Activated CD8-positive, alpha-beta memory T cell treated with anti-CD3 and anti-CD28 coated beads for 1 hour (primary cell): ENCODE measurements at places on chromosomes 5 and 9.

GRCh38 chr9:96859461-96860198 is 5.3 kb upstream of the ZNF782 start:
- no peak for DNase-seq

DNA sequence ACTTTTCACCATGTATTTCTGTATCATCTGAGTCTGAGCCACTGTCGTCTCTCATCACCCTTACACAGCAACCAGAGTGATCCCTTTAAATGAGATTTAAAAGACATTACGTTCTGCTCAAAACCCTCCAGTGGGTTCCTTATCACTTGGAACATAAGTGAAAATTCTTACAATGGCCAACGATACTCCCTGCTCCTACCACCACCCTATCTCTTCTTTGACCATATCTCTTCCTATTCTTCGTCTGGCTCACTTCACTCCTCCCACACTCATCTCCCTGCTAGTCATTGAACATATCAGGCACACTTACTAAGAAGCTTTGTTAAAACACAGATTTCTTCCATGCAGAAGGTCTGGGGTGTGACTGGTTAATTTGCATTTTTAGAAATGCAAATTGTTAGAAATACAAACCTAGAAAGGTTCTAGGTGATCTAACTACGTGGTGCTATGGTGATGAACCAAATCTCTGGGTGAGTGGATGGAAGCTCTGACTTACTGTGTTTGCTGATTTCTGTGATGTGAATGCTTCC is 166.6 kb upstream of the CD180 start:
- DNase-seq: no peak

GRCh38 chr9:95246547-95246946 is 71.0 kb downstream of the FANCC start:
- no peak for DNase-seq

- no peak for DNase-seq
These were observed 26.6 kb downstream of the RAB24 start for GRCh38 chr5:177276886-177277285.

DNA sequence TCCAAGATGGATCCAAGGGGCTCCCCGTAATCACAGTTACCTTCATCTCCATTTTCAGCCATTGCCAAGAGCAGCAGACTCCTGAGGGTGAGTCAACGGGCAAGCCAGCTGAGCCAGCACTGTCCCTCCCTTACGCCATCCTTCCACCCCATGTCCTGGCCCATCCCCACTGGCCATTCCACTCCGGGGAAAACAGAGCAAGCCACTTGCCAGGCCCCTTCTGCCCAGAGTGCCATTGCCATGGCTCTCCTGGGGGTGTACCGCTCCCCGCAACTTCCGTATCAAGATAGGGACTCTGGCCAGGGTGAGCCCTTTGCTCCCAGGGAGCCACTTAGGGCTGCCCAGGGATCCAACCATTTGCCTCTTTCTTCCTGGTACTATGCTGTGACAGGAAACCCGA is 48.9 kb upstream of the CDKN2AIPNL start:
- DNase-seq: no peak

- no peak for DNase-seq
These were observed 1.6 kb downstream of the MED27 start for GRCh38 chr9:132077881-132078698.

GRCh38 chr5:79464695-79465332 is 49.1 kb downstream of the HOMER1 start:
- no peak for DNase-seq

- DNase-seq: no peak
These were observed 14.5 kb downstream of the PALM2AKAP2 start for GRCh38 chr9:109794361-109795012.

DNA sequence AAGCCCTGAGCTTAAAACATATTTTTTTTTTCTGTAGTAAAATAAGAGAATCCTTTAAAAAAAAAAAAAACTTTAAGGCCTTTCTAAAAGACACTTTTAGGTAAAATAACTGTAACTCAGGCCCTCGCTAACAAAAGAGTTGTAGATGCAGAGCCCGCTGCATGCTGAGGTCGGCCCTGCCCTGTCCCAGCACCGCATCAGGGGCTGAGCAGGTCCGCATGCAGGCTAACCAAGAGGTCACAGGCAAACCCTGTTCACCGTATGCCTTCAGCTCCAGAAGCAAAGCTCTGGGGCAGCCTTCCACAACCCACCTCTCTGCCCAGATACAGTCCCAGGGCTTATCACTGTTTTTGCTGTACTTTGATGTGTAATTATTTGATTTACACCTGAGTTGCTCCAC is 216.1 kb downstream of the GNA14 start:
- DNase-seq: no peak

GRCh38 chr5:80125022-80125961 is 90.1 kb downstream of the THBS4 start:
- DNase-seq: no peak

DNA sequence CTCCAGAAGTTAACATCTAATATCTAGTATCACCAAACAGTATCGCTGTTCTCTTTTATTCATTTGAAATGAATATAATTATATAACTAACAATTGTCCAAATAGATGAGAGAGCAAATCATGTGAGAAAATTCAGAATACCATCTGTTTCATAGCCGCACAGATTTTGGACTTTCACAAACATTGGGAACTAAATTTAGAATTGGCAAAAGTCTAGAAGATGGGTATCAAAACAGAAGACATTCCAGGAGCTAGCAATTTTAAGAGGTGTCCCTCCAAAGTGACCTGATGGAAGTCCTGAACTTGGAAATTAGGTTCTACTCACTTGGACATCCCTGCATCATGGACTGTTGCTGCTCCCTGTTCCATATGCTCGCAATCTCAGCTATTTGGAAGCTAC is 57.0 kb upstream of the FSD1L start:
- no peak for DNase-seq

DNA sequence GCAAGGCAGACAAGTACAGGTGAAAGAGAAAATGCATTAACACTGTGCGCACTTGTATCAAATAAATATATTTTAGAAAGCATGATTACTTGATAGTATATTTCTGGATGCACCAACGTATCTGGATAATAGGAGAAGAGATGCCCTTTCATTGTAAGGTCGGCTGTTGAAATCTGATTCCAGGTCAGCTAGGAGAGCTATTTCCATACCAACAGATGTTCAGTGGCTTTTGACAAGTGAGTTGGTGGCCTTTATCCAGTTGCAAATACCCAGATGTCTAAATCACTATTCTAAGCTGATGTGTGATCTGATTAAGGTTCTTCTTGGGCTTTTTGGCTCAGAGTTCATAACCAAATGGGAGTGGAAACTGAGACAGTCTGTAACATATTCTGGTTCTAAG is 128.2 kb upstream of the TBCA start:
- no peak for DNase-seq

DNA sequence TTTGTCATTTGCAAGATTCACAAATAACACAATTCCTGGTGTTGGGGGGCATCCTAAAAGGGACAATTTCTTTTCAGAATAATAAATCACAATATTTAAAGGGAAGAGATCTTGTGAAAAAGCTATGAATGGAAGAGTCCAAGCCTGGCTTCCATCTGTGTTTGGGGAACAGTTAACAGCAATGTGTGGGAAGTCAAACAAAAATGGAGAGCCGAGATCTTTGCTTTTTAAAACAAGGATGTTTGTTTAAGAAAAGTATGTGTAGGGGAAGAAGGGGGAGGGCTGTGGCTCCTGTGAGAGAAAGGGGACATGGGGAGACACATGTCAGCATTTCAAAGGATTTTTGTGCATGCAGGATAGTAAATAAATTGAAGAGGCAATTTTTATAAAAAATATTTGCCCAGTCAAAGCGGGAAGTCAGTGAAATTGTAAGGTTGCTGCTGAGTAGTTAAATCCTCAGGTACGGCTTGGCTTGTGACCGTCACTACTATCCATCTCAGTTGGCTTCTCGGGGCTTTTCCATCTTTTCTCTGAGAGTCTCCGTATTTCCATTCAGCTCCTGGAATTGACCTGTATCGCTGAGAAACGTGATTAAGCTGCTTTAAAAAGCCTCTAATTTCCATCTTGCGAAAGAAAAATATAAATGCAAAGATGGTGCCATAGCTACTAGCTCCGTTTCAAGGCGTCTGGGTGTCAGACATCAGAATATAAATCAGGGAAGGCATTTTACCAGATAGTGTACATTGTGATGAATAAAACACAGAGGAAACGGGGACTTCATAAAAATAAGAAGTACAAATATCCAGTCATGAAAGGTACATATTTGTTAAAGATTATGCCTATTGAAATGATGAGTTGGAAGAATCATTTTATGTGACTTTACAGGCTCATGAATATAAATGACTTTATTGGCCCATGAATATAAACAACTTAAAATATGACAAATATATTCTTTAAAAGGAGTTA is 52.9 kb upstream of the VCAN start:
- DNase-seq: no peak

DNA sequence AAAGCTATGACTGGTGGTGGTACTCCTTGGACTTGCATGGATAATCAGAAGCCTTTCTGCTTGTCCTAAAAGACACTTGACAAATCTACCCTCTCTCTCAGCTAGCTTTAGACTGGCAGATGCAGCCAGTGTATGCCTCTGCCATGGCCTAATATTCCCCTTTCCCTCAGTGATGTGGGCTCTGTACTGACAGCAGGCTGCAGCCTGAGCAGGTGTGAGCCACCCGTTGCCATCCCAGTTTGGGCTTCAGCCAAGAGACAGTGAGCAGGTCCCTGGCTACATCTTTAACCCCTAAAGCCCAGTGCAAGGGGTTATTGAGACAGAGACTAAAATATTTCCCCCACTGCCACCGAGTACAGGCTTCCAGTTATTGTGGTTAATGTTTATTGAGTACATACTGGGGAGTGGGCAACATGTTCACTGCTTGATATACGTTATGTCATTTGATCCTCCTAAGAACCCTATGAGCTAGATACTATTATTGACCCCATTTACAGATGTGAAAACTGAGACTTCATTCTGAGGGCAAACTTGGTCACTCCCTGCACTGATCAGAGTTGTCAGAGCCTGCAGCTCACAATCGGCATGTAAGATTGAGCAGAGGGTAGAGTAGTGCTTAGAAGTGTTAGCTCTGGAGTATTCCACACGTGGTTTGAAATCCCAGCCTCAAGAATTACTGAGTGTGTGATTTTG is 254.2 kb downstream of the ARHGAP26 start:
- no peak for DNase-seq

GRCh38 chr9:130448771-130449603 is 4.2 kb downstream of the ASS1 start:
- DNase-seq: no peak

DNA sequence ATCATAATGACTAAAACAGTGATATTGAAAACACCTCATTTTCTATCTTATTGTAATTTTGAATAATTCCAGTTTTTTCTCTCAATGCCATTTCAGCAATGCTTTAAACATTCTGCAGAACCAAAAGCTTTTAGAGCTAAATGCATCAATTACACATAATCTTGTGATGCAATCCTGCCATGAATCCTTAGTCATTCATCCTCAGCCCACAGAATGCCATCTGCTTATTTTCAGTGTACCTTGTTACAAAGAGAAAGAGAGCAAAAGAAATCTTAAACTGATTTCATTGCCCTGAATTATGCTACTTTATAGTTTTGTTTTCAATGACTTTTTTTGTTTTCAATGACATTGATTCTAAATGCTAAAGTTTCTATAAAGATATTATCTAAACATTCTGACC is 1234.8 kb upstream of the C9orf72 start:
- DNase-seq: no peak

DNA sequence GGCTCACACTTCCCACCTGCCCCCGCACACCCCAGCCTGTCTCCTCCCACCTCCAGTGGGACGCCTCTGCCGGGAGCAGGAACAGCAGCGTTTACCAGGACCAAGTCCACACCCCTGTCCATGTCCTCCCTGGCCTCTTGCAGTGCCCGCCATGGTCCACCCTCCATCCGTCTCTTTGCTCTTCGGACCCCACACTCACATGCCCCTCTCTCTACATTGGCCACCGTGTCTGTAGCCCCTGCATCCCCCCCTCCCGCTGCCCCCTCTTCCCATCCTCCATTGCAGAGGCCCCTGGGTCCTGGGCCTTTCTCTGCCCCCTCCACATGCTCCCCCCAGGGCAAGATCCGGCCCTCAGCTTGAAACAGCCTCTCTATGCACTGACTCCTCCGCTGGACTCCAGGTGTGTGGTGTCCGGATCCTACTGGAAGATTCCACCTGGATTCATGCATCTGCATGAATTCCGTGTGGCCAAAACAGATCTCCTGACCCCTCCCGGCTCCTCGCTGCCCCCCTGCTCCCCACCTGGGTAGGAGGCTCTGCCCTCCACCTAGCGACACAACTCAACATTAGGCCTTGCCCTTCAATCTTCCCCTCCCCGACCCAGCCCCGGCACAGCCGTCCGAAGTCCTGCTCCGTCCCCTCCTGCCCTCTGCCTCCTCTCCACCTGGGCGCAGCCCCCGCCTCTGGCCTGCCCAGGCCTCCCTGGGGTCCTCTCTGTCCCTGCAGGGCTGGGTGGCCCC is 168.5 kb downstream of the OLFM1 start:
- DNase-seq: no peak

DNA sequence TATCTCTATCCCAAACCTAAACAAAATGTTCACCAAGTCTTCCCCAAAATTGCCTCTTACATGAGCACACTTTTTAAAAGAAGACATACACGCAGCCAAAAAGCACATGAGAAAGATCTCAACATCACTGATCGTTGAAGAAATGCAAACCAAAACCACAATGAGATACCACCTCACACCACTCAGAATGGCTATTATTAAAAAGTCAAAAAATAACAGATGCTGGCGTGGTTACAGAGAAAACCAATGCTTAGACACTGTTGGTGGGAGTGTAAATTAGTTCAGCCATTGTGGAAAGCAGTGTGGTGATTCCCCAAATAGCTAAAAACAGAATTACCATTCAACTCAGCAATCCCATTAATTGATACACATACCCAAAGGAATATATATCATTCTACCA is 83.8 kb downstream of the SEMA5A start:
- DNase-seq: no peak

GRCh38 chr5:11851965-11852716 is 52.1 kb downstream of the CTNND2 start:
- no peak for DNase-seq

DNA sequence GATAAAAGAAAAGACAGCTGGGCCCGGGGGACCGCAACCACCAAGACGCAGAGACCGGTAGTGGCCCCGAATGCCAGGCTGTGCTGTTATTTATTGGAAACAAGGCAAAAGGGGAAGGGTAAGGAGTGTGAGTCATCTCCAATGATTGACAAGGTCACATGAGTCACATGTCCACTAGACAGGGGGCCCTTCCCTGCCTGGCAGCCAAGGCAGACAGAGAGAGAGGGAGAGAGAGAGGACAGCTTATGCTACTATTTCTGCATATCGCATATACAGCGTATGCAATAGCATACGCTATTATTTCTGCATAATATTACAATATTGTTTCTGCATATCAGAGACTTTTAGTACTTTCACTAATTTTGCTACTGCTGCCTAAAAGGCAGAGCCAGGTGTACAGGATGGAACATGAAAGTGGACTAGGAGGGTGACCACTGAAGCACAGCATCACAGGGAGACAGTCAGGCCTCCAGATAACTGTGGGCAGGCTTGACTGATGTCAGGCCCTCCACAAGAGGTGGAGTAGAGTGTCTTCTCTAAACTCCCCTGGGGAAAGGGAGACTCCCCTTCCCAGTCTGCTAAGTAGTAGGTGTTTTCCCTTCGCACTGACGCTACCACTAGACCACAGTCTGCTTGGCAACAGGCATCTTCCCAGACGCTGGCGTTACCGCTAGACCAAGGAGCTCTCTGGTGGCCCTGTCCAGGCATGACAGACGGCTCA is 50.3 kb downstream of the RFX3 start:
- DNase-seq: no peak
